ENCODE measurements at places on chromosomes 16 and 17.
A peak's percentile ranks its signal among the peaks of the same experiment; 100 is the strongest.

GRCh38 chr16:68713361-68713760 lies 23.7 kb upstream of the CDH1 start:
- peak; percentile 30 for DNase-seq

DNA sequence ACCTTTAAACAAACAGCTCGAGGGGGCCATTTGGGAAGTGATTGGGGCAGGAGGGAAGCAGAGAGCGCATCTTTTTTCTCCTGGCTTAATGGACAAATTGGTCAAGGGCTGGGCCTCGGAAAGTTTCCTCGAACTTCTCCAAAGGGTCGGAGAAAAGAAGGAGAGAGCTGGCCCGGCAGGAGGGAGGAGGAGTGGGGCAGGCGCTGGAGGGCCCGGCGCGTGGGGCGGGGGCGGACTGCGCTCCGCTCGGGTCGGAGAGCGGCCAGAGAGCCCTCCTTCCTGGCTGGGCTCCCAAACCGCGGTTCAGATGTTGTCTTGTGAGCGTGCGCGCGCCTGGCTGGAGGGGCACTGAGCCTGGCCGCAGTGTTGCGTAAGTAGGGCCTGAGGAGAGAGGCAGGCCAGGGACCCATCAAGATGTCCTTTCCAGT lies 1.2 kb downstream of the MMP2 start:
- DNase-seq: peak; percentile 68

GRCh38 chr17:29911641-29912177 lies 18.3 kb downstream of the SSH2 start:
- DNase-seq: no peak

- DNase-seq: no peak
Observed at GRCh38 chr17:17943281-17943984, 28.8 kb downstream of the TOM1L2 start.

DNA sequence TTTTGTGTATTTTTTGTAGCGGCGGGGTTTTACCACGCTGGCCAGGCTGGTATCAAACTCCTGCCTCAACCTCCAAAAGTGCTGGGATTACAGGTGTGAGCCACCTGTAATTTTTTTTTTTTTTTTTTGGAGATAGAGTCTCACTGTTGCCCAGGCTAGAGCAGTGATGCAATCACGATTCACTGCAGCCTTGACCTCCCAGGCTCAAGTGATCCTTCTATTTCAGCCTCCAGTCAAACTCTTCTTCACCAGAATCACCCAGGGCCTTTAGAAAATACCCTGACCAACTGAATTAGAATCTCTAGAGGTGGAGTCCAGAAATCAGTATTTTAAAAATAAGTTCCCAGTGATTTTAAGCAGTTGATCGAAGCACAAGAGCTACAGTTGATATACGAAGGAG lies 12.5 kb downstream of the HSPB9 start:
- no peak for DNase-seq

DNA sequence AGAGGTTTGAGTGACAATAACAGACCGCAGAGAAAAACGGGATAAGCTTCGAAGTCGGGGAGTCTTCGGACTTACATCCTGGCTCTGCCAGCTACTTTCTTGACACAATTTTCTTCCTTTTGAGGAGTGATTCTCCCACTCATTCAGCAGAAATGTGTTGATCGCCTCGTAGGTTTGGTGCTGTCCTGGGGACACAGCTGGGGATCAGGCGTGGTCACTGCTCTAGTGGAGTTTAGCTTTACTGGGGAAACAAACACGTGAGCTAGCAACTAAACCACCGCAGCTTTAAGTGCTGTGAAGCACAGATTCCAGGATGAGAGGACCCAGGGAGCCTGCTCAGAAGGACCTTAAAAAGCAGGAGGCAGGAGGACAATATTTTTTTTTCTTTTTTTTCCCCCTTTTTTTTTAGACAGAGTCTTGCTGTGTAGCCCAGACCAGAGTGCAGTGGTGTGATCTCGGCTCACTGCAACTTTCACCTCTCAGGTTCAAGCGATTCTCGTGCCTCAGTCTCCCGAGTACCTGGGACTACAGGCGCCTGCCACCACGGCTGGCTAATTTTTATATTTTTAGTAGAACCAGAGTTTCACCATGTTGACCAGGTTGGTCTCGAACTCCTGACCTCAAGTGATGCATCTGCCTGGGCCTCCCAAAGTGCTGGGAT lies 858 bp downstream of the NUBP1 start:
- no peak for DNase-seq

GRCh38 chr17:72404872-72405271 lies 284.1 kb downstream of the SOX9 start:
- DNase-seq: no peak

DNA sequence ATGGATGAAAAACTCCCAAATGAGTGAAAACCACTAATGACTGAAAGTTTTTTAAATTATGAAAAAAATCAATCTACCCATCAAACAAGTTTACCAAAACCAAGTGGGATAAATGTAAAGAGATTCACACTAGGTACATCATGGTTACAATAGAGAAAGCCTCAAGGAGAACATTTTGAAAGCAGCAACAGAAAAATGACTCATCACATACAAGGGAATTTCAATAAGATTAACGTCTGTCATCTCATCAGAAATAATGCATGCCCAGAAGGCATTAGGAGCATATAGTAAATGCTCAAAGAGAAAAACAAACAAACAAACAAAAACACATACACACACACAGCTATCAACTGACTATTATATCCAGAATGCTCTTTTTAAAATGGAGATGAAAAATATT lies 261.8 kb upstream of the KIF2B start:
- DNase-seq: no peak

DNA sequence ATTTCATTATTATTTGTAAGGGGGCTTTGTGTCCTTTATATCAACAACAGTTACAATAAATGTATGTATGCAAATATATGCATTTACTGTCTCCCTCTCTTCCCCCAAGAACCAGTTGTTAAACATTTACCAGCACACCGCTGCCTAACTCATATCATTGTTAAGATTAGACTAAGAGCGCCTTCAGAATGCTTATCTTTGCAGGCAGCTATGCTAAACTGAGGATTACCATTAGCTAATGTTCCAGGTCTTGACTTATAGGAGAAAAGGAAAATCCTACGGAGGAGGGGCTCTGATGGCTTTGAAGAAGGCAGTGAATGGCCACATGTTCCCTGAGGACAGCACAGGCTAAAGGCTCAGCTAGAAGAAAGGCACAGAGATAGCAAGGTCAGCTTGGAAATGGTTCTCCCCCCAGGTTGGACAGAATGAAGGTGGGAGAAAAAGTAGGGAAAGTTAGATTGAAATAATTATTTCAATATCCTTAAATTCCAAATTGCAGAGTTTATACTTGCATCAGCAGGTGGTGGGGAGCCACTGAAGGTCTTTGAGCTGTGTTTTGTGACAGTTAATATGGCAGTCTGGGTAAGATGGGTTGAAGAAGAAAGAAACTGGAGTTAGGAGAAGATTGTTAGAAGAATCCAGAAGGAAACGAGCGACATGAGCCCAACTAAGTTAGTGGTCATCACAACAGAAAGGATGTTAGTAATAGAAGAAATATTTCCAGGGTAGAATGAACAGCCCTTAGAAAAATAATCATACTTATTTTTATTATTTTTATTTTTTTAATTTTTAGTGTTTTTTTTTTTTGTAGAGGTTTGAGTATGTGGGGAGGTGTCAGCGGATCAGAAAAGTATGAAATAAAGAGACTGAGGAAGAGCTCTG lies 87.0 kb upstream of the MAF start:
- no peak for DNase-seq

DNA sequence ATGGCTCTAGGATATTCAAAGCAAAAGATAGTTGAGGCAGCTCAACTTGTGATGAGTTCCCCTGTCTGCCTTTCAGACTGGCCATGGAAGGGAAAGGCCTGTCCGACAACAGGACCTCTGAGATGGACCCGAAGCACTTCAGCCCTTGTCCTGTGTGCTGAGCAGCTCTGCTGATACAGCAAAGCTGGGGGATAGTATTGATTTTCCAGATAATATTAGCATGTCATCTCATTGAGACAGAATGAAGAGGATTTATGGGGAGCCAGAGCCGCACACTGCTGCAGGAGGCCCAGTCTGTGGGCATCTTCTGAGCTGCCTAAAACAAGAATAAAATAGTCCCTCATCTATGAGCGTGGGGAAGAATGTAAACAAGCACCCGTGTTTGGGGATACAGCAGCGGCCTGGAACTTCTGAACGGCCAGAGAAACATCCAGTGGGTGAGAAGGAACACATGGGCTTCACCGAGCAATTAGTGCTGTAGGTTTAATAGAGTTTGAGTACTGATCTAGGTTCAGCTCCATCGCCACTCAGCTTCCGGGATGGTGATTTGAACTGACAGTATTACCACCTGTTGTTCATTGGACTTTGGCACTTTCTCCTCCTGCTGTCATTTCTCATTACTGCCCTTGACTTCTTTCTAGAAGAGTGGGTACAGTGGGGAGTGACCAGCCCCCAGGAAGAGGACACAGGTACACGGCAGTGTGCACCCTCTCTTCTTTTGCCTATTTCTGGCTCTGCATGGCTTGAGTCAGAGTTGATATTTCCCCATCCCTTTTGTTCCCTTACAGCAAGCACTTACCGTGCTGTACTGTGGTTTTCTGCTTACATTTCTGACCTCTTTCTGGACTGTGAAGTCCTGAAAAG lies 96.5 kb upstream of the TBX2 start:
- DNase-seq: no peak

DNA sequence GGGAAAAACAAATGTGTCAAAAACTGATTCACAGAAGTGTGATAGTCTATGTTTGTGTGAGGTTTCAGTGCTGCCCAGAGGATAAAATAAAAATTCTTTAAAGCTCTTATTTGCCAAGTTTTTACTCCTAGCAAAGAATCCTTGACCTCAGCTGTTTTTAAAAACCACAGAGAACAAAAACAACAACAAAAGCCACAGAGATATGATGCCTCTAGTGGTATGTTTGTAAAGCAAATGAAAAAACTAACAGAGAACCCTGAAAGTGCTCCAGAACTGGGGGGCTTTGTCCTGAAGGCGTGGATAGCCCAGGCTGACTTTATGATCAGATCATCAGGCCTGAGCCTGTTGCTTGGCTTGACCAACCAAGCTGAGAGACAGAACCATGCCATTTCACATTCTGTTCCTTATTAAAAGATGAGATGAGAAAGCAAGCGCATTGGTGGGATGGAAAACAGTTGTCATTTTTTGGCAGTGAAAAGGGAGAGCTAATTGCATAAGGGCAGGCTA lies 411.0 kb downstream of the CPPED1 start:
- DNase-seq: no peak

DNA sequence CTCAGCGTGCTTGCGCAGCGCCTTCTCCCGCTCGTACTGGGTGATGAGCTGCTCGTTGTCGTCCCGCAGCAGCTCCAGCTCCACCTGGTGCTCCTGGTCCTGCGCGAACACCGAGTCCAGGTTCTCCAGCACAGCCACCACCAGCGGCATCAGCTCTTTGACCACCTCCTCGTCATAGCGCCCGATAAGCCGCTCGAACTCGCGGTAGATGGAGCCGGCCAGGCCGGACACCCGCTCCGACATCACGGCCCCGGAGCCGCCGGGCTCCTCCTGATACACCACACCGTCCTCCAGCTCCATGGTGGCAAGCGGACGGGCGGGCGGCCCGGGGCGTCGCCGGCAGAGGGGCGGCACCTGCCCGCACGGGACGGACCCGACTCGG lies 320 bp downstream of the SPAG9 start:
- DNase-seq: no peak

DNA sequence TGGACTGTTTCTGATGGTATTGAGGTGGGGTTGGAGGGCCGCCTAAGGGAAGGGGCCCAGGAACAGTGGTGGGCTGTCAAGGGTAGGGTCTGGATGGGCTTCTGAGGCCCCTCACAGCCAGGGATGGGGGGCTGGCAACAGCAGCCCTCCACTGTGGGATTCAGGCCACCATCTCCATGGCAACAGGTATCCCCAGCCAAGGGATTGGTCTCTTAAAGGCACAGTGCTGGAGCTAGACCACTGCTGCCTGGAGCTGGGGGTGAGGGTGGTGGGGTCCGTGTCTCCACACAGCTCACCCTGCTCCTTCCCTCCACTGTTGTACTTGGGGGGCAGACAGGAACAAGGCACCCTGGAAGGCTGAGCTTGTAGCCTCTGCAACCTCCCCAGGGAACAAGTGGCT lies 41.8 kb downstream of the PSME3IP1 start:
- DNase-seq: no peak

DNA sequence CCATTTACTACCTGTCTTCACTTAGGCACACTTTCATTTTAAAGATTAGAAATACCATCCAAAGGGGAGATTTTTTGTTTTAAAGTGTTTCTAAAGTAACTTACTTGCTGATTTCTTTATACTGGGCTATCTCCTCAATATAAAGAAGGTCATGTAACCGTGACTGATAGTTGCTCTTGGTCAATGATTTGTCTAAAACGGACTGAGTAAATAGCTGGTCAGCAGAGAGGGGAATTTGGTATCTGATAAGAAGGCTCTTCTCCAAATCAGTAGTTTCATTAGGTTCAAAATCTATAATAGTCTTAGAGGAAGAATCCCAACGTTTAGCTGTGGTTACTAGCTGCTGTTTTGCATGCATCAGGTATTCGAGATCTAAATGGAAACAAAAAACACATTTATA lies 66.4 kb downstream of the HELZ start:
- DNase-seq: no peak

All from nephron progenitor cell (in vitro differentiated cells).